ENCODE measurements at places on chromosomes 3 and 15.

GRCh38 chr3:173584093-173584837 is 186.7 kb downstream of the NLGN1 start:
- peak; percentile 64 for DNase-seq

DNA sequence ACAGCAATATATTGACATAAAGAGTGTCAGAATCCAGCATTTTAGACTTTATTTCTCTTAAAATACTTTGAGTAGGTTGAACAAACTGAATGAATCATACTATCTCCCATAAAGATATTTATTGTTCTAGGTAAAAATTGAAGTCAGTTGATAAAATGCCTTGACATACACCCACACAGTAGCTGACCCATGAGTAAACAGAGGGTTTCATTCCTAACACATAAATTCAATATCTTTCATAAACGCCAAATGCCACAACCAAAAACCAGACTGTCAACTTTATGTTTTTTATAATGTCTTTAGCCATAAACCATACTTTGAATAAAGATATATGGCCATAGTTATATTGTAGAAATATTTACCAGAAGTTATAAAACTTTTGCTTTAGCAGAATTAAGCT is 742.4 kb downstream of the NAALADL2 start:
- DNase-seq = no peak

DNA sequence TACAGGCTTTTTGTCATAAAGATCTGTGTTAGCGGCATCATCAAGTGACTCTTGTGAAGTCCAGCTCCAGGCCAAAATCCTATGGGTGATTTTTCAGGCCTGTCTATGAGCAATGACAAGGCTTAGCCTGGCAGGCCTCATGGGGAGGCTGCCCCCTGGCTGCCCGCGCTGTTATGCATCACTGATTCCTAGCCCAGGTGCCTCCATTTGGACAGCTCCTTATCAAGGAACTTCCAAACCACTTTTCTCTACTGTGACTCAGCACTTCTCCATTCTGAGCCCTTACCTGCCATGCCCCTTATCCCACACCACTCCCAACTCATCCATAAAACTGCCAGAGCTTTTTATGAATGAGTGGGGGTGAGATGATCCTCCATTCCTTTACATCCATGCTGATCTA is 91.5 kb upstream of the C3orf80 start:
- no peak for DNase-seq

DNA sequence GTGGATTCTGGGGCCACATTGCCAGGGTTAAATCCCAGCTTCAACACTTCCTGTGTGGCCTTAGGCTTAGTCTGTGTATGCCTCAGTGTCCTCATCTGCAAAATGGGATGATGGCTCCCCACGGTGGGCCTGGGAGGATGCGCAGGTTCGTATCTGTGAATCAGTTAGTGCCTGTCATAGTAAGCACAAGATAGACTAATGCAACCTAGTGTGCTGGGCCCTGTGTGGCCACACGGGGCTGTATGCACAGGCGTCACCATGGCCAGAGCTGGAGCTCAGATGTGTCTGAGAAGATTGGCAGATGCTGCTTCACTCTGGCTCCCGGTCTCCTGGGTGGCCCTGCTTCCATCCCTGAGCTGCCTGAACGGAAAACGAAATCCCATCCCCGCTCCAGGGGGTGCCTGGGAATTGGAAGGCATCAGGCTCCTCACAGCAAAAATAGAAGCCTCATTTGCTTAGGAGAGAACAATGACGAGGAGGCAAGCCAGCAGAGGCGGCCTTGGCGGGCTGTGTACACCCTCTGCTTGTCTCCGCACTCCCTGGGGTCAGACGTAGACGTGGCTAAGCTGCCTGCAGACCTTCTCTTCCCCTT is 103.6 kb downstream of the APBA2 start:
- DNase-seq = peak; percentile 23

GRCh38 chr3:190886945-190887344 is 24.5 kb upstream of the GMNC start:
- DNase-seq = no peak

DNA sequence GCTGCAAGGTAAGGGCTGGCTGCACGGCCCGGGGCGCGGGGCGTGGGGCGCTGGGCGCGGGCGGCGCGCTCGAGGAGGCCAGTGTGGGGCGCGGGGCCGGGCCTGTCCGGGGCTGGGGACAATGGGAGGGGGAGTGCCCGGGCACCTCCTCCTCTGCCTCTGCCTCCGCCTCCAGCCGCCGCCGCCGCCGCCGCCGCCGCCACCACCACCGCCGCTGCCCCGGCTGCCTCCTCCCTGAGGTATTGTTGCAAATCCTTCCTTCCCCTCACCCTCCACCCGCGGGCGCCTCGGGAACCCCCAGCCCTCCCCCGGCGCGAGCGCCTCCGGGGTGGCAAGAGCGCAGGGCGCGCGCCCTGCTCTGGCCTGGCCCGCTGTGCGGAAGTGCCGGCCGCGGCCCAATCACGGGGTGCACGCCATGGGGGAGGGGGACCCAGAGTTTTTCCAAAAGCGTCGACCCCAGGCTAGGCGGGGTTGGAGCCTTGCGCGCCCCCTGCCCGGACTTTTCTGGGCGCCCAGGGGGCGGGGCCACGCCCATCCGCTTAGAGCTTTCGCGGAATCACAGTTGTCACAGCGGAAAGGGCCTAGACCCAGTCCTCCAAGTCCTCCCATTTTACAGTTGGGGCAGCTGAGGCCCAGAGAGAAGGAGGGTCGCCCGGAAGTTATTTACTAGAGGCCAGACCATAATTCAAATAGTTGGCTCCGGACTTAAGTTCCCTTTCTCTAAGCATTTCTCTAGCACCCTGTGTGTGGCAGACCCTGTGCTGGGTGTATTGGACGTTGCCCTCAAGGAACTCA is at the start of gene LPP:
LPP (plus strand) TSS at position 144 of the 795 bp plus-strand sequence. CDS start 251,964 bp downstream, outside the sequence.
- peak; percentile 86 for DNase-seq

GRCh38 chr3:37582086-37582485 is 279.6 kb upstream of the CTDSPL start:
- no peak for DNase-seq

DNA sequence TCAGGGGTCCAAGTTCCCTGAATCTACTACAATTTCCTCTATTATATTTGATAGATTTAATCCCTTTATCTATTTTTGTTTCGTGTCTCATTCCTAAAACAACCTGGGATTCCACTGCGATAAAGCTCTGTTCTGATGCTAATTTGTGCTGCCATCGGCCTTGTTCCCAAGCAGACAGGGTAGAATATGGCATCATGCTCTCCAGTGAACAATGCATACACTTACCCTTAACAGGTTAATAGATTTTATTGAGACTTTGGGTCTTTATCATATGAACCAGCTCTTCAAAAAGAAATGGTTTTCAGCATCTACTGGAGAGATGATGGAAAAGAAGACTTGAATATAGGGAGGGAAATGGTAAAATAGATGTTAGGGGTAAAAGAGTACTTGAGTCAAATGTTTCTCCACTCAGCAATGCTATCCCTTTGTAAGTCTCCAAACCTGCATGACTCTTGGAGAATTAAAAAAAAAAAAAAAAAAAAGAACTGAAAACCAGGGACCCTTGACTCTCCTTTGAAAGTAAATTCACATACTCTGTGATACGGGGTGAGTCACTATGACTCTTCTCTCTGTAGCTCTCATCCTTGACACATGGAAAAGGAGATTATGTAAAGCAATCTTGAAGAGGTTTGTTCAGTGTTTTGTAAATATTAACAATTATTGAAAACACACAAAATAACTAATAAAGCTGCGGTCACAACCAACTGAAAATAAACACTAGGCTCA is 268.8 kb downstream of the ZBTB20 start:
- peak; percentile 54 for DNase-seq

GRCh38 chr15:27679731-27680471 is 419.2 kb downstream of the OCA2 start:
- peak; percentile 73 for DNase-seq
